NCI-H524 (cell line): ENCODE measurements at places on chromosomes 2 and 18.

DNA sequence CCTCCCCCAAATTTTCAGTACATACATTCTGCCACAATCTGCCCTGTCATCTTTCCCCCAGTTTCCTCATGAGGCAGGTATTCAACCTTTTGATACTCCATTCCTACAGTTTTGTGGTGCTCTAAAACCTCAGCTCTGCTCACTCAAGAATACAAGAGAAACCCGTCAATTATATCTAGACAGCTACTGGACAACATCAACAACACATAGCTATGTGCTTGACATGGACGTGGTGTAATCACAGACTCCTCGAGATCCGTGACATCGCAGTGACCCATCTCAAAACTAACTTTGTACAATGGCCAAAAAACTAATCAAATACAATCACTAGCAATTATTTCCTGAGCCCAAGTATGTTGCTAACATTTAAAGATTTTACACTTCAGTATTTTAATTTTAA is 23.6 kb downstream of the WDSUB1 start:
- DNase-seq: no peak

DNA sequence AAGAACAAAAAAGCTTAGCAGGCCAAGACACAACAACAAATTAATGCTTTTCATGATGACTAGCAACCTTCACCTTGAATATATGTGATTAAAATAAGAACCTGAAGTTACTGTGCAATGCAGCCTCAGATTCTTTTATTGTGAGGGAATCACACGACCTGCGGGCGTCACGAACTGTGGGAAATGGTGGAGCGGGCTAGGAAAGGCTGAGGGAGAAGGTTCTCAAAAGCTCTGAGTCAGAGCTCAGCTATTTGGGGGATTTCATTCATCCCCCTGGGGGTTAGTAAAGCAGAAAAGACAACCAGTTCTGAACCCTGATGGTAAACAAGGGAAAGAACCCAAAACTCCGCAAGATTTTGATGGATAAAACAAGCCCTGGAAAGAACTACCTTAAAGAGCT is 89.3 kb upstream of the NCKAP5 start:
- no peak for DNase-seq

DNA sequence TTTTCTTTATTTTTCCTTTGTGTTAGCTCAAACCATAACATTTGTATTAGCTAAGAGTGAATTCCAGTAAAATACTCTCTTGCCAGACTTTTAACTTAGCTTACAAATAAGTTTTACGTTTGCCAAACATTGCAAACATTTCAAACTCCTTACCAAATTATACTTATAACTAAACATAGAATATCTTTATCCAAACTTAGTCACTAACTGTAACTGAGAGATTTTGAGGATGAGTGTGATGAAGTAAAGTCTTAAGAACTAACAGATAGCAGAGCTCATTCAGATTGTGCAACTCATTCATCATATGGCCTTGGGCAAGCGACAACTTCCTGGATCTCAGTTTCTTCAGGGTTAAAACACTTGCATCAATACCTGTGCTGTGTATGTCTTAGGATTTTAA is 533.7 kb downstream of the TDRD15 start:
- no peak for DNase-seq

DNA sequence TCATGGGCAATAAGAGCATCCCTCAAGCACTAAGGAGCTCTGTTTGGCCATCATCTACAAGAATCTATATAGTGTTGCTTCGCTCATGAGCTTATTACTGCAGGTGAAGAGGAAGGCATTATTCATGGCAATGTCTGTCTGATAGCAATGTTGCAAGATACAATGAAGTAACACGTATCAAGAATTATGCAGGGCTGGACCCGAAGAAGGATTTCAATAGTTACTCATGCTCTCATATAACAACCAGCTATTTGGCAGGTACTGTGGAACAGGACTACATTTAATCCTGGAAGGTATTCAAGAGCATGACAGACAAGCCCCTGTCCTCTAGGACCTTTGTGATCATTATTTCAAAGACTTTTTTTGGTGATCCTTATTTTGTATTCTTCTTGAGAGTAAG is 109.6 kb downstream of the LAMA3 start:
- no peak for DNase-seq

- DNase-seq: no peak
These were observed 104.2 kb upstream of the LYPD1 start for GRCh38 chr2:132774189-132774588.

DNA sequence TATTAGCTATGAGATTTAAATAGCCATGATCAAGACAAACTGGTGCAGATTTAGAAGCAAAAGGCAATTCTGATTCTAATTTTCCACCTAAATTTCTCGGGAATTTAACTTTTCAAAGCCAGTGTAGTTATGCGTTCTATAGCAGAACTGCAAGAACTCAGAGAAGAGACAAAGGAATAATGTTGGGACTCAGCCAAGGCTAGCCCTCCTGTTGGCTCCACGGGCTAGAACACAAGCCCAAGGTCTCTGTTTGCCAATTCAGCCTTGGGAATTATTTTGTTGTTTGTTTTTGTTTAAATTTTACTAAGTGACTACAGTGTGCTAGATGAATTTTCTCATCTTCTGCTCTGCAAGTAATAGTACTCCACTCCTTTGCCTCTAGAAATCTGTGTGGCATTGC is 121.2 kb downstream of the CACNB4 start:
- DNase-seq: no peak

DNA sequence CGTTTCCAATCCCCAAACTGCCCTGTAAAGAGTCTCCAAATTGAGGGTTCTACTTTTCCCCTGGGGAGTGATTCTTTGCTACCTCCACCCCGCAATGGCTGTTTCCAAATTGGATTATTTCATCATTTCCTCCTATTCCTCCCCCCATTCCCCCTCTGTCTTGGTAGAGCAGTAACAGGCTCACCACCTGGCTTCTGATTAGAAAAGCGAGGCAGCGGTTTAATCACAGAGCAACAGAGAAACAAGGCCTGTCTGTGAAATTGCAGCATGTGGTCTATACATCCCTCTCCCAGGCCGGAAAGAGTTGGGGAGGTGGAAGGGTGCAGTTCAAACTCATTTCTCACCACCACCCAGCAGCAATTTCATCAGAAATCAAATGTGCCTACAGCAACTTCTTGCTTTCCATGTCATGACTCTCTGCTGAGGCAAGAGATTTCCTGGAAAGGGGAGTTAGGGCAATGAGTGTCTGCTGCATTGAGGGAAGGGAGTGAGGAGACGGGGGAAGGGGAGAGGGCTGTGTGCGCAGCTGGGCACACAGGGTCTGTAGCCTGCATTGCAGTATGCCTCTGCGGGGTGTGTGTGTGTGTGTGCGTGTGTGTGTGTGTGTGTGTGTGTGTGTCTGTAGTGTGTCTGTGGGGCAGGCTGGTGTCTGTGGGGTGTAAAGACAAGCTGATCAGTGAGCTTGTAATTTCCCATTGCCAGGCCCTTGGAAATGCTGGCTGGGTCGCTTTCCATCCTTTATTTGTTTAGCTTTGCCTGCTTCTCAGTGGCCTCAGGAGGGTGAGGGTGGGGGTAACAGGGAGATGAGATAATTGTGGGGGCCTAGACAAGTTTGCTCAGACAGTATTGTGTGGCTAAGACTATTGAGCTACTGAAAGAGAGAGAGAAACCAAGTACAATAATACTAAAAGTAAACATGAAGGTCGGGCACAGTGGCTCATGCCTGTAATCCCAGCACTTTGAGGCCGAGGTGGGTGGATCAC is 13.5 kb upstream of the IGFBP2 start:
- DNase-seq: peak; percentile 98

- peak; percentile 22 for DNase-seq
These were observed 37.8 kb downstream of the GORASP2 start for GRCh38 chr2:170966648-170967396.

DNA sequence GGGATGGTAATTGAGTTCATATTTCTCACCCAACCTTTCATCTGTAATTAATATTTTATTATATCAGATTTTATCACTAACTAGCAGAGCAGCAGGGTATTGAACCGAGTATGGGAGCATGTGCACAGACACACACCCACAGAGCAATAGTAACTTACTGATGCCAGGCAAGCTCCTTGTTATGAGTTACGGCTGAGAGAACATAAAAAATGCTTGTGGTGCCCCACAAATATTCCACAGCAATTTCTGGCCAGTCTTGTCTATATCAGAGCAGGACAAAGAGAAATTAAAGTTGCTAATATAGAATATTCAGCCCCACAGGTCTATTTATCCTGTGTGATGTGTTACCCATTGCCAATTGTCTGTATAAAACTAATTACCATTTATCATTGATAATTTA is 501.8 kb upstream of the RAB12 start:
- no peak for DNase-seq

GRCh38 chr2:56647997-56648396 is 464.2 kb downstream of the CCDC85A start:
- no peak for DNase-seq
